ENCODE measurements at places on chromosomes 7 and 10. TPM values are rescaled to one million over a fixed set of nuclear protein-coding genes. Genes with fewer than 3 reads are reported as not detected.

Gene ANKIB1
- total RNA-seq: 37.9 TPM

- H3K4me1 ChIP-seq: no peaks in the 10 kb centered on the region
- H3K27me3 ChIP-seq: peaks cover 3% of the 10 kb centered on the region
- no peak for DNase-seq
- no peaks in the 10 kb centered on the region for H3K36me3 ChIP-seq
- H3K27ac ChIP-seq: no peak overlapping the region
Measured at GRCh38 chr10:49299816-49300139, 808 bp downstream of the C10orf71 start.

Gene INSYN2A
- not detected for total RNA-seq

Gene POLR2J3
- 15.3 TPM for total RNA-seq

Gene OR2A25
- total RNA-seq: not detected

Gene UBN2
- 10.6 TPM for total RNA-seq

Gene METTL27
- total RNA-seq: 2.2 TPM

DNA sequence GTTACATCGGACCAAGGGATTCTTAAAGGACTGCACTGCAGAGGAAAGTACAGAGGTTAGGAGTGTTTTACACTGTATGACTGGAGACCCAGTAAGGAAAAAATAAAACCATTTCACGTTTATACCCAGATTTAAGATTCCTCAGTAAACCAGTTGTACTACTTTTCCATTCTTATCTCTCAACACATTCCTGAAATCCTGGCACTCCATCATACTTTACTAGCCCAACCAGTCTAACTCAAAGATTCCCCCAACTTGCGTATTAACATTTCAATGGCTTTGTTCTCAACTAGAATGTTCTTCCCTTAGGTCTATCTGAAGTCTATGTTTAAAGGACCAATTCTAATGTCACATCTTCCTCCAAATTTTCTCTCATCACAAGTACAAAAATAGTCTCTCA lies 8.0 kb downstream of the CCDC186 start:
- peaks cover 33% of the 10 kb centered on the region for H3K36me3 ChIP-seq
- no peak overlapping the region for H3K4me3 ChIP-seq
- no peak for DNase-seq
- no peak overlapping the region for H3K27ac ChIP-seq
- H3K27me3 ChIP-seq: no peaks in the 10 kb centered on the region

DNA sequence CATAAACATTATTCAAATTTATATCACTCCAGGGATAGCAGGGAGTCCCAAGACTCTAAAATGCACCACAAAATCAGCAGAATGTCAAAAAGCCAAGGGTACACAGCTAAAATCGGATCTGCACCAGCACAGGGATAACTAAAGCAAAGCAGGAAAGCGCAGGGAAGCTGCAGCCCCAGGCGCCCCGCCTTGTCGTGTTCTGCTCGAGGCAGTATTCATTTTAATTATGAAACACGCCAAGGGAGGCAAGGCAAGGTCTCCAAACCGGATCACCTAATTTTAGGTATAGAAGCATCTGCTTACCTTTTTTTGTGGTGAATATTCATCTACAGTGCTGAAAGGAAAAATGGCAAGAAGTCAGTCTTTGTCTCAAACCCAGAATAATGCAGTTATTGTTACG lies 199.4 kb downstream of the RAPGEF5 start:
- no peaks in the 10 kb centered on the region for H3K36me3 ChIP-seq
- no peak overlapping the region for H3K4me3 ChIP-seq
- H3K27ac ChIP-seq: no peak overlapping the region
- no peaks in the 10 kb centered on the region for H3K4me1 ChIP-seq
- DNase-seq: no peak
- peaks cover 6% of the 10 kb centered on the region for H3K27me3 ChIP-seq

DNA sequence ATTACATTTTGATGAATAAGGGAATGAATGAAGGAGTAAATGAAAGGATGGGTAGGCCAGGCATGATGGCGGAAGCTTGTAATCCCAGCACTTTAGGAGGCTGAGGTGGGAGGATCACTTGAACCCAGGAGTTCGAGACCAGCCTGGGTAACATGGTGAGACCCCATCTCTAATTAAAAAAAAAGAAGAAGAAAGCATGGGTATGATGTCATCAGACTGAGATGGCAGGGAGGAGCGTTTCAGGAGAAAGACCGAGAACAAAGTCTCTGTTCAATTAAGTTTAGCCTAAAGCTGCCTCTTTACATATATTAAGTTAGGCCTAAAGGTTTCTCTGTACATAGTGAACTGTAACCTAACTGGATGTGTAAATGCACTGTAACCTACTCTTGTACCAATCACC lies 42.2 kb upstream of the SMNDC1 start:
- peaks cover 4% of the 10 kb centered on the region for H3K27me3 ChIP-seq
- DNase-seq: no peak
- no peaks in the 10 kb centered on the region for H3K36me3 ChIP-seq
- H3K4me1 ChIP-seq: peaks cover 2% of the 10 kb centered on the region

DNA sequence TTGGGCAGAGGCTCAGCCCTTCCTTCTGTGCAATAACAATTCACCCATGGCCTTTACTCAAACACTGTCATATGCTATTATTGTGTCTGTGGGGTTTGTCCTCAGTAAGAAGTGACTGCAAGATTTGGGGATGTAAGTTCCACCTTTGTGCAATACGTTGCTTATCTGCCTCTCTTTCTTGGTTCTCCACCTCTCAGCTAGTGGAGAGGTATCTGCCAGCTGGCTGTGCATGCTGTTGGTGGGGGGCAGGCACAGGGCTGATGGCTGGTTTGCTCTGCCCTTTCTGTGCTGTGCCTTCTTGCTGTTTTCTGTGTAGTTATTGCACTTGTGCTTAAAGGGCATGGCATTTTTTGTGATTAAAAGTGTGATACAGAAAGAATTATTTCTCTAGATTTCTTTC lies 36.2 kb downstream of the CNNM1 start:
- no peak overlapping the region for H3K27ac ChIP-seq
- no peaks in the 10 kb centered on the region for H3K4me1 ChIP-seq
- peaks cover 18% of the 10 kb centered on the region for H3K27me3 ChIP-seq
- no peak for DNase-seq
- no peaks in the 10 kb centered on the region for H3K36me3 ChIP-seq

Gene AKR1D1
- total RNA-seq: not detected

Gene SUGCT
- total RNA-seq: 1.2 TPM

Gene TWIST1
- not detected for total RNA-seq

- no peaks in the 10 kb centered on the region for H3K36me3 ChIP-seq
- peaks cover 58% of the 10 kb centered on the region for H3K27me3 ChIP-seq
- H3K4me3 ChIP-seq: peak within 1 kb of the TSS; percentile 22
- H3K4me1 ChIP-seq: peaks cover 14% of the 10 kb centered on the region
- peak; percentile 17 for DNase-seq
- H3K27ac ChIP-seq: no peak within 1 kb of the TSS
Measured at GRCh38 chr7:37916673-37917660, at the start of gene SFRP4. Gene SFRP4 (minus strand): TSS chr7:37916817. CDS start chr7:37916537, 280 bp downstream.

Gene CCDC172
- not detected for total RNA-seq

- no peak overlapping the region for H3K4me3 ChIP-seq
- H3K36me3 ChIP-seq: peaks cover 2% of the 10 kb centered on the region
- DNase-seq: no peak
- peaks cover 11% of the 10 kb centered on the region for H3K4me1 ChIP-seq
Measured at GRCh38 chr10:9342885-9343570, 1288.5 kb downstream of the GATA3 start.

GRCh38 chr7:20193242-20193777 lies 23.9 kb downstream of the MACC1 start:
- H3K4me3 ChIP-seq: no peak overlapping the region
- no peak overlapping the region for H3K27ac ChIP-seq
- DNase-seq: no peak
- no peaks in the 10 kb centered on the region for H3K36me3 ChIP-seq
- no peaks in the 10 kb centered on the region for H3K27me3 ChIP-seq

GRCh38 chr7:77985232-77985973 lies 186.8 kb downstream of the PHTF2 start:
- DNase-seq: no peak
- H3K4me1 ChIP-seq: no peaks in the 10 kb centered on the region
- H3K36me3 ChIP-seq: no peaks in the 10 kb centered on the region
- H3K27ac ChIP-seq: no peak overlapping the region
- no peak overlapping the region for H3K4me3 ChIP-seq
- H3K27me3 ChIP-seq: peaks cover 4% of the 10 kb centered on the region

Measured in activated naive CD4-positive, alpha-beta T cell treated with anti-CD3 and anti-CD28 coated beads for 36 hours (primary cell).